ENCODE measurements at places on chromosomes 13 and 19. TPM values are rescaled to one million over a fixed set of nuclear protein-coding genes. Genes with fewer than 3 reads are reported as not detected.

The CCL25 gene
- not detected for total RNA-seq

The ZNF681 gene
- total RNA-seq, result 0.20 TPM

The ODAD3 gene
- not detected for total RNA-seq

The CYSLTR2 gene
- not detected for total RNA-seq

GRCh38 chr13:33017323-33017929 is 1.2 kb downstream of the KL start:
- H3K36me3 ChIP-seq, result no peaks in the 10 kb centered on the region
- H3K27ac ChIP-seq, result peak overlapping the region; percentile 65
- peaks cover 3% of the 10 kb centered on the region for H3K4me1 ChIP-seq
- DNase-seq, result peak; percentile 65
- peak overlapping the region; percentile 67 for H3K4me3 ChIP-seq

GRCh38 chr13:30394751-30395191 is 27.5 kb upstream of the UBE2L5 start:
- no peaks in the 10 kb centered on the region for H3K36me3 ChIP-seq
- H3K4me1 ChIP-seq, result peaks cover 5% of the 10 kb centered on the region
- H3K27ac ChIP-seq, result peak overlapping the region; percentile 76
- H3K27me3 ChIP-seq, result no peaks in the 10 kb centered on the region

DNA sequence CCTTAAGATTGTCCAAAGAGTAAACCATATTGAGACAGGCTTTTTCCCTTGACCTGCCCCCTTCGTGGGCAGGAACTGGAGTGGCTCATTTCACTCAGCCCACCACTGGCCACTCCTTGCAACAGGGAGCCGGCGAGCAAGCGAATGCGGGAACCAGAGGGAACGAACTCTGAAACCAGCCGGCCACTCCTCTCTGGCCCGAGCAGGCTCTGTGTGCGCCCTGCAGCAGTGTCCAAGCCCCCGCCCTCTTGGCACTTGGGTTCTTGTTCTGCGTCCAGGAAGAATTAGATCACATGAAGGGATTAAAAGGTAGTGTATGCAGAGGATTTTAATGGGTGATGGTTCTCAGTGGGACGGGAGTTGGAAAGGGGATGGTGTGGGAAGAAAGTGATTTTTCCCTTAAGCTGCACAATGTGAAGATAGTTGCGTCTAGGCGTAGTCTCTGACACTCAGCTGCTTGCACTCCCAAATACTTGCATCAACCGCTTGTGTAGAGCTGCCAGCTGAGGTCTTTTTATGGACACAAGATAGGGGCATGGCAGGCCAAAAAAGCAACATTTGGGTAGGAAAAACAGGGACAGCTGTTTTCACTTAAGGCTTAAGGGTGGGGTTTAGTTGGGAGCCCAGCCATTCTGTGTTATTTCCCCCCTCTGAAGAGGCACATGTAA is 1209.7 kb upstream of the PCDH20 start:
- no peaks in the 10 kb centered on the region for H3K27me3 ChIP-seq
- no peak for DNase-seq
- H3K4me1 ChIP-seq, result no peaks in the 10 kb centered on the region

- H3K4me1 ChIP-seq, result peaks cover 15% of the 10 kb centered on the region
- H3K36me3 ChIP-seq, result no peaks in the 10 kb centered on the region
- no peak for DNase-seq
- no peak overlapping the region for H3K4me3 ChIP-seq
- no peaks in the 10 kb centered on the region for H3K27me3 ChIP-seq
- H3K27ac ChIP-seq, result no peak overlapping the region
These were observed 21.8 kb downstream of the ALOX5AP start for GRCh38 chr13:30757026-30757742.

- H3K27me3 ChIP-seq, result no peaks in the 10 kb centered on the region
- H3K27ac ChIP-seq, result peak overlapping the region; percentile 97
- peak overlapping the region; percentile 66 for H3K4me3 ChIP-seq
- peaks cover 19% of the 10 kb centered on the region for H3K36me3 ChIP-seq
These were observed 364 bp downstream of the CKM start for GRCh38 chr19:45322311-45322710.
